ENCODE measurements at places on chromosomes 12 and 14. TPM values are rescaled to one million over a fixed set of nuclear protein-coding genes. Genes with fewer than 3 reads are reported as not detected.

Gene CYP46A1
- total RNA-seq = 0.59 TPM

Gene SERPINA4
- total RNA-seq = not detected

Gene SYNE3
- total RNA-seq = 23.9 TPM

Gene LYZ
- total RNA-seq = 8.3 TPM

Gene ARHGEF25
- total RNA-seq = 20.6 TPM

Gene OTOGL
- 0.36 TPM for total RNA-seq

Gene RERG
- not detected for total RNA-seq

Gene KERA
- not detected for total RNA-seq

Gene DDN
- total RNA-seq = 0.29 TPM

Gene PDZRN4
- not detected for total RNA-seq

Gene RAB21
- total RNA-seq = 12.7 TPM

Gene CFAP251
- 4.3 TPM for total RNA-seq

Gene PPHLN1
- total RNA-seq = 70.9 TPM

Gene PRIM1
- total RNA-seq = 5.0 TPM

Gene RNASE4
- total RNA-seq = 24.2 TPM

Gene NGB
- total RNA-seq = not detected

Gene EIF2B1
- total RNA-seq = 32.6 TPM

Gene RILPL1
- 16.3 TPM for total RNA-seq

Gene CLEC1B
- total RNA-seq = not detected

Gene VRTN
- total RNA-seq = not detected

Gene DAD1
- total RNA-seq = 213 TPM

Gene YAF2
- 19.9 TPM for total RNA-seq

Gene PAPLN
- 5.3 TPM for total RNA-seq

Gene MGST1
- 81.9 TPM for total RNA-seq

Gene ACOT6
- not detected for total RNA-seq

Gene EGLN3
- 0.29 TPM for total RNA-seq

Gene ADGRD1
- total RNA-seq = 0.72 TPM

Gene DNM1L
- 80.7 TPM for total RNA-seq

Gene OTUB2
- total RNA-seq = 1.4 TPM

Gene SRRM4
- not detected for total RNA-seq

Gene GMPR2
- total RNA-seq = 86.5 TPM

Gene PTHLH
- 3.2 TPM for total RNA-seq

Gene TTC6
- under 0.01 TPM for total RNA-seq

Gene RPS6KL1
- total RNA-seq = 0.36 TPM

Gene SALL2
- 3.3 TPM for total RNA-seq

All from osteoblast (primary cell).